ENCODE measurements at places on chromosomes 13 and 19. TPM values are rescaled to one million over a fixed set of nuclear protein-coding genes. Genes with fewer than 3 reads are reported as not detected.
A peak's percentile ranks its signal among the peaks of the same experiment; 100 is the strongest.

VSTM1 gene
- not detected for total RNA-seq

PDCD5 gene
- total RNA-seq, result 47.5 TPM

GAPDHS gene
- total RNA-seq, result not detected

FCHO1 gene
- 1.6 TPM for total RNA-seq

ZNF543 gene
- total RNA-seq, result 3.9 TPM

ZNF419 gene
- 8.6 TPM for total RNA-seq

ZNF77 gene
- total RNA-seq, result 6.2 TPM

S1PR4 gene
- 1.8 TPM for total RNA-seq

FAM216B gene
- total RNA-seq, result under 0.01 TPM

- DNase-seq, result no peak
Measured at GRCh38 chr13:105139048-105139379, 1396.4 kb downstream of the EFNB2 start.

- DNase-seq, result no peak
Measured at GRCh38 chr13:104321756-104322155, 1255.5 kb upstream of the SLC10A2 start.

DNA sequence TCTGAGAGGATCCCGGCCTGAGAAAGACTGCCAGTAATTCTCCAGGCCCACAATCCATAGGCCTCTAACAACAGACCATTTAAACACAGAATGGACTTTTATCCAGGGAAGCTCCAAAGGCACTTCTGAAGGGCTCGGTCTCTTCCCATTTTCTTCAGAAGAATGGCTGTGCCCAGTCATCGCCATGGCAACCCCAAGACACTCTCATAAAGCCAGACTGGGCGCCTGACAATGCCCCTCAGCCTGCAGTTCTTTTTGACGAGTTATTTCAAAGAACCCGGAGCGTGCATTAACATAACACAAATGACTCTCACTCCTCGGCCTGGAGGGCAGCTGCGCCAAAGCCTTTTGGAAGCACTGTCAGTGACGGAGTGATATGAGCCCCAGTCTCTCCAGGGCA is 61.0 kb downstream of the RASA3 start:
- DNase-seq, result no peak

DNA sequence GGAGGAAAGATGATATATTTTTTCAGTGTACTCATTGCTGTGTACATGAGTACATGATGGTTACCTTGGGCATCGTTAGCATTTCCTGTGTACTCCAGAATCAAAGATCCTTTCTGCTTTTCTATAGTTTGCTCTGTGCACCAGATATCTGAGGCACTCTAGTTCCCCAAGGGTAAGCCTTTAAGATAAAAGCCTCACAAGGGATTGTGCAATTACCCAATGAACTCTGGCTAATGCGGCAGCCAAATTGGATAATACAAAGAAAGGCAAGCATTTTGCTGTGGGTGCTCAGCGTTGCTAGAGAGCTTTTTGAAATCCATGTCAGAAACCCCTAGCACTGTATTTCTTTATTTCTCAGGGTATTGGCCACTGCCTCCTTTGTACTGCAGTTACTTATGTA is 2.9 kb downstream of the CYSLTR2 start:
- peak; percentile 12 for DNase-seq

- DNase-seq, result no peak
Measured at GRCh38 chr13:31908696-31909411, 122.7 kb upstream of the FRY start.

GRCh38 chr13:43924549-43925245 is 45.0 kb downstream of the LACC1 start:
- no peak for DNase-seq

DNA sequence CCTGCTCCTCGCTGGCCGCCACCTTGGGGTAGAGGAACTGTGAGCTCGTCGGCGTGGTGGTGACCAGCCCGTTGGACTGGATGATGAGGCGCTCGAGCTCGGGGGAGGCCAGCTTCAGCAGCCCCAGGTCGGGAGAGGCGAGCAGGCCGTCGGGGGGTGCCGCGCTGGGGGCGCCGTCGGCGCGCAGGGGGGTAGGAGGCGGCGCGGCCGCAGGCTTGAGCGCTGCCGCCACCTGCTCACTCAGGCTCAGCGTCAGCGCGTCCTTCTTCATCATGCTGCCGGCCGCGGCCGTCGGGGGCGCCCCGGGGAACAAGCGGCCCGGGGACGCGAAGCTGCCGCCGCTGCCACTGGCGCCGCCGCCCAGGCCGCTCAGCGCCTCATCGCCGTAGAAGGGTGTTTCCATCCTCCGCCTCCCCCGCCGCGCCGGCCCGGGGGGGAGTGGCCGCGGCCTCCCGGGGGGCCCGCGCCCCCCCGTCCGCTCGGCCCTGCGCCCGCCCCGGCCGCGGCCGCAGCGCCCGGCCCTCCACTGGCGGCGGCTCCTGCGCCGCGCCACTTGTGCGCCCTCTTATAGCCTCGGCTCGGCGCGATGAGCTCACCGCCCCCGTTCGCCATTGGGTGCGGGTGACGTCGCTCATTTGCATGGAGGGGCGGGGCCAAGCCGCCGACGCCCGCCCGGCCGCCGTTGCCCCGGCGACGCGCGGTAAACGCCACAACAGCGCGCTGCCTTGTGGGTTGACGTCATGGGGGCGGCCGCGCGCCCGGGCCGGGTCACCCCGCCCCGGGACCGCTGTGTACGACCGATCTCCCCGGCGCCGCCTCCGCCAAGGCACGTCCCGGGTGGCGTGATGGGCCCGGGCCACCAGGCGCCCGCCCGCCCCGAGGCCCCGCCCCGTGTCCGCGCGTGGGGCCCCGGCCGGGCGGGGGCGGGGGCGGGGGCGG is at the start of gene JUND:
Gene JUND, minus strand, starts transcription at position 541 of the 939 bp plus-strand sequence. Its CDS starts 138 bp downstream, at position 403.
- DNase-seq, result peak; percentile 99

GRCh38 chr19:53881482-53882390 is at the start of gene PRKCG:
Gene PRKCG (plus strand): TSS chr19:53882197. CDS start chr19:53882495, 298 bp downstream.
- peak; percentile 63 for DNase-seq

DNA sequence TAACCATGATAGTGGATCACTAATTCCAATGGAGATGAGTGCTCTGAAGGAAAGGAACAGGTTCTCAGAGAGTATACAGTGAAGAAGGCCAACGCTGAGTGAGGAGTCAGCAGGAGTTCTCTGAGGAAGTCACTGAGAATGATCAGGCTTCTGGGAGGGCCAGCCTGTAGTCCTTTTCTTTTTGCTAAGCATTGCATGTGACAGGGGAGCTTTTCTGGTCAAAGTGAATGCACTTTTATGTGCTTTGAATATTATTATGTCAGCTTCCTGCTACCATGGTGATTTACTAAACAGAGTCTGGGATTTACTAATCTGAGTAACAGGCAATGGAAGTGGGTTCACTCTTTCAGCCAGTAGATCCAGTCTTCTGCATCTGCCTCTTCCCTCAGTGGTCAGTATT is 81.1 kb upstream of the SERP2 start:
- DNase-seq, result no peak

GRCh38 chr19:43416951-43417623 is 2.4 kb downstream of the TEX101 start:
- no peak for DNase-seq

DNA sequence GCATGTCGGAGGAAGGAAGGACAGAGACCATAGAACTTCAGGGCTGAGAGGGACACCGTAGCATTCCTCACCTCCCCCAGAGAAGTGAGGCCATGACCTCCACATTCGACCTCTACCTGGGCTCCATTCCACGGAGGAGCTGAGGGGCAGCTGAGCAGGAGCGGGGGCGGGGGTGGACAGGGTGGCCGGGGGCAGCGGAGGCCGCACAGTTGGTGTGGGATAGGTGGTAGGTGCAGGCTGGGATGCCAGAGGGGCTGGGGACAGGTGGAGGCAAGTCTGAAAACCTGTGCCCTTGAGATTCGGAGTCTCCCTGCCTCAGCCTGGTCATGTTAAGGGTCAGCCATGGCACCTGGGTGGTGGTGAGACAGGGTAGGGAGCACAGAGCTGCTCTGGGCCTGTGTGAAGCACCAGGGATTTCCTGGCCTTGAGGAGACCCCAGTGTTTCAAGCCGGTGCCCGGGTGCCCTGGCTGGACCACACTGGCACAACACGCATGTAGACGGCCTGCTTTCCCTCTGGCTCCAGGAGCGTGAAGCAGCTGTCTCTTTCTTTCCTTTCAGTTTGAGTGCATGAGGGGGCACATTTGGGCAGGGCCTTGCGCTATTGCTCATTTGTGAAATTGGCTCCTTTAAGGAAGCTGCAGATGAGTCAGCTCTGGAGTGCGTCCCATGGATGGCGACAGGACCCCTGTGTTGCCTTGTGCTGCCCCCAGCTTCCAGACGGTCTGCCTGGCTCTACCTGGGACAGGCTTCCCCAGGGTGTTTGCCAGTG is 51.8 kb downstream of the TSSK6 start:
- peak; percentile 40 for DNase-seq

DNA sequence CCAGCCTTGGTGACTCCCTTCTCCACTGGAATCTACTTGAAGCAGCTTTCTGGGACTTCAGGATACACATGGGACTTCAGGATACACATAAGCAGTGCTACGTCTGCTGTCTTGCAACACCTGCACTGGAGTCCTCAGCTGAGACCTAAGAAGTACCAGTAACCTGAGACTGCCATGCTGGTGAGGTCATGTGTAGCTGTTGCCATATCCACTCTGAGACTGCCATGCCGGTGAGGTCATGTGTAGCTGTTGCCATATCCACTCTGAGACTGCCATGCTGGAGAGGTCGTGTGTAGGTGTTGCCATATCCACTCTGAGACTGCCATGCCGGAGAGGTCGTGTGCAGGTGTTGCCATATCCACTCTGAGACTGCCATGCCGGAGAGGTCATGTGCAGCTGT is 937.9 kb downstream of the EFNB2 start:
- DNase-seq, result no peak

GRCh38 chr13:50098693-50099092 is 83.4 kb downstream of the KCNRG start:
- no peak for DNase-seq

GRCh38 chr19:7912697-7913564 is 1.7 kb upstream of the TGFBR3L start:
- DNase-seq, result no peak

- DNase-seq, result no peak
Measured at GRCh38 chr13:82758044-82758443, 1124.2 kb downstream of the SLITRK1 start.

DNA sequence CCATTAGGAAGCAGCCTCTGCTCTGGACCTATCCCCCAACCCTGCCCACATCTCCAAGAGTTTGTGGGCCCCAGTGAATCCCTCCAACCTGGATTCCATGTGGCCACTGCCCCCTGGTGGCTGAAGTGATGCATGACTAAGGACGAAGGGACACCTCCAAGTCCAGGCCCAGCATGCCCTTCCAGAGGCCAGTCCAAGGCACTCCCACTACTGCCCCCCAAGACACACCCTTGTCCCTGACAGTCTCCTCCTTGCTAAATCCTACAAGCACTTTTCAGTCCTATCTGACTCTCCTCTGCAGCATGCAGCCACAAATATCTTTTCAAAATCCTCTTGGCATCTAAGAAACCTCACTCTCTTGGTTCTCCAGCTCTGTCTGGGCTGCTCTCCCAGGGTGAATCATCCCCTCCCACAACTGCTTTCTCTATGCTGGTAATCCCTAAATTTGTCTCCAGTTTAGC is 33.0 kb downstream of the DEDD2 start:
- DNase-seq, result peak; percentile 83

GRCh38 chr13:101449790-101450748 is 2.4 kb upstream of the ITGBL1 start:
- no peak for DNase-seq

DNA sequence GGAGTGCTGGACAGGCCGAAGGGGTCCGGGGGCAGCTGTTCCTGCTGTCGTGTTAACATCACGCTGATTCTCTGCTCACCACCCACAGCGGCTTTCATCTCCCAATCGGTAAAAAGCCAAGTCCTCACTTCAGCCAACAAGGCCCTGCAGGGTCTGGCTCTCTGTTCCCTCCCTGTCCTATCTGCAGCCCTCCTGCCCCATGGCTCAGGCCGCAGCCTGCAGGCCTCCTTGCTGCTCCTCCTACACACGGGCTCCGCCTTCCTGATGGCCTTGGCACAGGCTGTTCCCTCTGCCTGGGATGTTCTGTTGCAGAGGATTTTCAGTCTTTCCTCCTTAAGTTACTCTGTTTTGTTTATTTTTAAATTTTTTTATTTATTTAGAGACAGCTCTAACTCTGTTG is 22.2 kb downstream of the FUZ start:
- peak; percentile 30 for DNase-seq

- DNase-seq, result no peak
Measured at GRCh38 chr19:4541114-4541805, 1.4 kb upstream of the LRG1 start.

DNA sequence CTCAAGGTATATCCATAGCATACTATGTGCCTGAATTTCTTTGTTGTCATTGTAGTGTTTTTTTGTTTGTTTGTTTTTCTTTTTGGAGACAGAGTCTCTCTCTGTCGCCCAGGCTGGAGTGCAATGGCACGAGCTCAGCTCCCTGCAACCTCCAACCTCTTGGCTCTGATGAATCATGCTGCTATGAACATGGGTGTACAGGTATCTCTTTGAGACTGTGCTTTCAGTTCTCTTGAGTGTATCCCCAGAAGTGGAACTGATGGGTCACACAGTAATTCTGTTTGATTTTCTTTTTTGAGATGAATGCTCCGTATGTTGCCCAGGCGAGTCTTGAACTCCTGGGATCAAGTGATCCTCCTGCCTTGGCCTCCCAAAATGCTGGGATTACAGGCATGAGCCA is 13.7 kb upstream of the SLC25A42 start:
- no peak for DNase-seq

- DNase-seq, result peak; percentile 89
Measured at GRCh38 chr19:7506385-7507328, 9.2 kb upstream of the ZNF358 start.

GRCh38 chr19:46644720-46645119 is 8.7 kb upstream of the GNG8 start:
- DNase-seq, result no peak

DNA sequence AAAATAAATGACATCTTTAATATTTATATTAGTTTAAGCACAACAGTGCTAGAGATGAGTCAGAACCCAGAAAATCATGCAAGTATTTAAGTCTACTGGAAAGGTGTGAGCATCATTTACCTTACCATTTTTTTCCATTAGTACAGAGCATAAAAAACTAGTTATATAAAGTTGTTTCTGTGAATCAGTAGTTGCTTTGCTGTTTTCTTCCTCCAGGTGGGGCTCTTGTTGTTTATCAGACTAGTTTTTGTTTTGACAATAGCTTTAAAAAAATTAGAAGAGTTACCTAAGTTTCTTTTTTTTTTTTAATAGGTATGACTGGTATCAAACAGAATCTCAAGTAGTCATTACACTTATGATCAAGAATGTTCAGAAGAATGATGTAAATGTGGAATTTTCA is 12.7 kb downstream of the SUGT1 start:
- no peak for DNase-seq

DNA sequence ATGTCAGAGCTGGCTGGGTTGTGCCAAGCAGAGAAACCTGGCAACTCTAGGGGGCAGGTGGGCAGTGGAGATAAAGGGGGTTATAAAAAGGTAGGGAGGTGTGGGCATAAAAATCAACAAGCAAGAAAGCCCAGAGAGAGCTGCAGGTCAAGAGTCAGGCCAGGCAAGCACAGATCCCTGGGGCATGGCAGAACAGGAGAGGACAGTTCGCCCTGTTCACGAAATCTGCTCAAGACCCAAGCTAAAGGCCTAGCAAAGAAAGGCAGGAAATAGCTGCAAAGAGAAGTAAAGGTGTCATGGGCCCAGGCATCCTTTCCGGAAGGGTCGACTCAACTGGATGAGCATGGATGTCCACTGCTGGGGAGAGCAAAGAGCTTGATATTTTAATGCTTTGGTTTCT is 3.4 kb downstream of the MBNL2 start:
- no peak for DNase-seq
